ENCODE measurements at places on chromosomes 16 and 17.

DNA sequence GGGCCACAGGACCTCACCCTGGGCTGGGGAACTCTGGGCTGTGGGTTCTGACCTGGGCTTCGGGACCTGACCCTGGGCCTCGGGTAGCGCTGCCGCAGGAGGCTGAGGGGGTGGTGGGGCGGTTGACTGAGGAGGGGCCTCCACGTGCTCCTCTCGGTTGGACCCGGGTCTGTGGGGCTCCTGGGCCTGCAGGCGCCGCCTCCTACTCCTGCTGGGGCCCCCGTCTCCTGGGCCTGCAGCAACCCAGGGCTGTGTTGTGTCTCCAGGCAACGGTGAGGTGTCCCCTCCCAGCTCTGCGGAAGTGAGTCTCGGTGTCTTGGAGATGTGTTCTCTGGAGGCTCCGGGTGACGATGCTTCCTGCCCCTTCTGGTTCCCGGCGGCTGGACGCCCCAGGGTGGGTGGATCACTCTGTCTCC, 41.5 kb upstream of the GNG13 start:
- no peak for DNase-seq

GRCh38 chr17:299546-299945, 53.1 kb downstream of the RPH3AL start:
- DNase-seq, result no peak

DNA sequence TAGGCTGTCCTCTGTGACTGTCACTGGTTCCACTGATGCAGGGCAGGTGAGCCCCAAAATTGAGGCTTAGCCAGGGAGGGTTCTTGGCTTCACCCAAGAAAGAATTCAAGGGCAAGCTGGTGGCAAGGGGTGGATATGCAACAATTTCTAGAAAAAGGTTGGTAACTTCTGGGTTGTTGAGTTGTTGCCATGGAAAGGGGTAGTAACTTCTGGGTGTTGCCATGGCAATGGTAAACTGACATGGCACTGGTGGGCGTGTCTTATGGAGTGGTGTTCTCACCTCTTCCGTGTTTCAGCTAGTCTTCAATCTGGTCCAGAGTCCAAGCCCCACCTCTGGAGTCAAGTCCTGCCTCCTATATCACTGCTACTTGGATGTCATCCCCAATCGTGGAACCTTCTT, 9.5 kb upstream of the GUCY2D start:
- DNase-seq, result no peak

GRCh38 chr17:78458091-78458490, 79.6 kb downstream of the PGS1 start:
- no peak for DNase-seq

DNA sequence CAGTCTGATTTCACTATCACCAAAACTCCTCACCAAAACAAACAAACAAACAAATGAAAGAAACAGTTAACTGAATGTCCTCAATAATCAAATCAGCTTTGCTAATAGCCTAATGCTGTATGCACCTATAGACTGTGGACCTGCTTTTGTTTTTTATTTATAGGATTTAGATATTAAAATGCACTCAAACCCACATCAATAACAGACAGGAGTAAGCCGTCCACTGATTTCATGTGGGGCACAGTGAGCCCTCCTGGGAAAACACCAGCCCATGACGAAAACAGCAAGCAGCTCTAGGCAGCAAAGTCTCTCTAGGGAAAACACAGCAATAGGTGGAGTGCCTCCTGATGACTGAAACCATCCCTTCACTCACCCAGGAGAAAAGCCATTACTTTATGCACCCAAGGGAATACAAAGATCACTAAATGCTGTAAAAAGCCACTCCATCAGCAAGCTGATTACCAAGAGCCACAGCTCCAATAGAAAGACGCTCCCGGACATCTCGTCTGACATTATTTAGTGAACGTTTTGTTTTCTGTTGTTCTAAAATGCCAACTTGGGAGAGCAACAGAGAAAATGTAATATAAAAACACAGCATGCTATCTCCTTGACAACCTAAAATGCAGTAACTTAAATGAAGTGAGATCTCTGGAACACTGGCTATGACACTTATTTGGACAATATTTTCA, 47.8 kb downstream of the ANKFY1 start:
- DNase-seq, result no peak

DNA sequence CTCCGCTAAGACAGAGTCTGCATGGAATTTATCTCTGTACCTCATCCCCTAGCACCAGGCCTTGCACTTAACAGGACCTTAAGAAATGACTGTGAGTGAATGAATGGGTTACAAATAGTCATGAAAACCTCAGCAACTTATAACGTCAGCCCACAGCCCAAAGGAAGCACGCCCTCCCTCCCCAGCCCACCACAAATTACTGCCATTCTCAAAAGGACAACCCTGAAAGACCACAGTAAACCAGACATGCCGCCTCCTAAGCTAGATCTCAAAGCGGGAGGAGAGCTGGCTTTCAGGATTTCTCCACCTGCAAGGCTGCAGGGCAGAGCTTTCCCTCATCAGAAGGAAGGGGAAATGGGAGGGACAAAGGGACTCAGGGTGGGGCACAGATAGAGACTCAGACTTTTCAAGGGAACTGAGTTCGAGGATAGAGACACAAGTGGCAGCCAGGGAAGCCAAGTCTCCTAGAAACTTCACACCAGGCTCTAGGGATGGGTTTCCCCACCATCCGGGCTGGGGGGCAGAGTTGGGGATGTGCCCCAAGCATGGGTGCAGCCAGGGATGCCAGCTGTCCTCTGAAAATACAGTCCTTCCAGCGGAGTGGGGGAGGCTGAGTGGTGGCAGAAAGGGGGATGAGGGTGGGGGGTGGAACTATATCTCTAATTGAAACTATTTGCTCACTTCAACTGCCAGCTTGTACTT, 56.7 kb downstream of the PLXDC1 start:
- DNase-seq, result peak; percentile 12

DNA sequence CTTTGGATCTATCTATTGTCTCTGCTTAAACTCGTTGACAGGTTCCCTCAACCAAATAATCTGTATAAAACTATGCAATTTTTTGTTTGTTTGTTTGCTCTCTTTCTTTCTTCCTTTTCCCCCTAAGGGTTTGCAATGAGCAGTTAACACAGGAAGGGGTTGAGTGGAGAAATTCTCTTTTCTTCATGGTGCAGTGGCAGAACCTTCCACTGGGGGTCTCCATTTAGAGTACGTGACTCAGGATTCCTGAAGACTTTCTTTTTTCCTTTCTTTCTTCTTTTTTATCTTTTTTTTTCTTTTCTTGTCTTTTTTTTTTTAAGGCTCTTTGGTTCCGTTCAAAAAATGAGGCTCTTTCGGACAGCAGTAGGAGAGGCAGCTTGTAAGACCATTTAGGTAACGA, 19.5 kb upstream of the RBFOX1 start:
- DNase-seq, result no peak

- DNase-seq, result no peak
Observed at GRCh38 chr17:2814049-2814448, 17.8 kb downstream of the RAP1GAP2 start.

DNA sequence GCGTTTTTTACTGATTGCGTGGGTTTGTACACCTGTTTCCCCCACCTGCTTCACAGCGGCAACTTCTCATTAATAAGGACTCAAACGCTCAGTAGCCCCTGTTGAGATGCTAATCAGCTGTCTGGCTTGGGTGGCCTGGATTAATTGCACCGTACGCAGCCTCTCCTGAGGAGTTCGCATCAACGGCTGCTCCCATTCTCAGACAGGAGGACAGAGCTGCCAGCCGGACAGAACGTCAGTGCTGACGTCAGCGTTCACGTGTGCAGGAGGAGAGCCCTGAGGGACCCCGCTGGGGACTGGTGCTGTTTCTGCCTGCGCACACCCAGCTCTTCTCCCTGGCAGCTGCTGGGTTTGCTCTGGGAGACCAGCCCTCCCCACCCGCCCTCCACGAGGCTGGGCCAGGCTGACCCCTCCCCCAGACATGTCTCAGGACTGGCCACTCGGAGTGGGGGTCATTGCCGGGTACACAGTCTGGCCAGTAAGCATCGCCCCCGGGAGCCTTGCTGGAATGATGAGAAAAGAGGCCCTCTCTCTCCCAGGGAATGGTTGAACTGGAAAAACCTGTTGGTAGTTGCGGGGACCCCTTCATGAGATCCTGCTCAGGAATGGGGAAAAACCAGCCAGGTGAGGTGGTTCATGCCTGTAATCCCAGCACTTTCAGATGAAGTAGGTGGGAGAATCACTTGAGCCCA, 5.7 kb upstream of the BANP start:
- no peak for DNase-seq

GRCh38 chr17:65531256-65532100, 30.0 kb downstream of the AXIN2 start:
- no peak for DNase-seq

DNA sequence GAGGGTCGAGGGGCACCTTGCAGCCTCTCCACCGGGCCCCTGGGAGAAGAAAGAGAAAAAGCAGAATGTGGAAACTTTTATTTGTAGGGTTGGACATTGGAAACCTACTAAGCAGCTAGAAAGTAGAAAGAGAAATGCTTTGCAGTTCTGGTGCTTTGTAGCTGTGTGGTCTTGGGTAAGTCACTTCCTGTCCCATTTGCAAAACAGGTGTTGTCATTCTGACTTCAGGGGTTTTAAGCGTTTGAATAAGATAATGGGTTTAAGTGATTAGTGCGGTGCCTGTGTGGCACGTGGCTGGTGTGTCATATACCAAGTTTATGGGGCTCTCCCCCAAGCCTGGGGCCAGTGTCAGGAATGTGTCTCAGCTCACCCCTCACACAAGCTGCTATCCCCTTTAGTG, 1.6 kb downstream of the CA4 start:
- no peak for DNase-seq

- no peak for DNase-seq
Observed at GRCh38 chr16:31502981-31503380, 5.2 kb downstream of the RUSF1 start.

DNA sequence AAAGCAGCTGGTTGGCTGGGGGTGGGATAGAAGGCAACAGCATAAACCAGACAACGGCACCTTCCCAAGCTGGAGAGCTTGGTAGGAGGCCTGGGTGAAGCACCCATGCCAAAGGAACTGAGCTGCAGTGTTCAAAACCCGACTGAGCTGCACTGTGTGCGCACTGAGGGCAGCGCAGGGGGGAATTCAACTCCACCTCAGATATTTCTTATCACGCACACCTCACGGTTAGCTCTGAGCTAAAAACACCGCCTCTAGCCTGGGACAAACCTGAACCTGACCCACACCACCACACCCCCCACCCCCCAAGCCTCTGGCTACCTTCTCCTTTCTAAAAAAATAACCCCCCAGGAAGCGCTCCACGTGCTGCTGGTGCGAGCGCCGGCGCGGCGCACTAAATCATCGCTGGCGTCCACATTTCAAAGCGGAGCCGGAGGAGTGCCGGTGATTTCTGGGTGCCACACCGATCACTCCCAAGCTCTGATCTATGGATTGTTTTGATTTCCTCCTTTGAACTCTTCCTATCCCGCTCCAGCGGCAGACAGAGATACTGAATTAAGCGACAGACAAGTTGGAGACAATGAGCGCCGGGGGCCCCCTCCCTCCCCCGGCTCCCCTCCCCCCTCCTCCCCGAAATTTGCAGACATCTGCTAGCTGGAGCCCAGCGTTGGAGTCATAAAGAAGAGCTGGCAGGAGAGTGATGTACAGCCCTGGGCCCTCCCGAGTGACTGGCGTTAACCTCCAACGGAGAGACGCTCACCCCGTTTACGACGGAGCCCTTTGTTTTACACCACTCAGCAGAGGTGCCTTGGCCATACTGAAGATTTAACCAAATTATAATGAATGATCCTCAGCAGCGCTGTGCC, 85.0 kb downstream of the NOG start:
- no peak for DNase-seq
